NCI-H2107 (cell line): ENCODE measurements at places on chromosomes 3 and 15.

DNA sequence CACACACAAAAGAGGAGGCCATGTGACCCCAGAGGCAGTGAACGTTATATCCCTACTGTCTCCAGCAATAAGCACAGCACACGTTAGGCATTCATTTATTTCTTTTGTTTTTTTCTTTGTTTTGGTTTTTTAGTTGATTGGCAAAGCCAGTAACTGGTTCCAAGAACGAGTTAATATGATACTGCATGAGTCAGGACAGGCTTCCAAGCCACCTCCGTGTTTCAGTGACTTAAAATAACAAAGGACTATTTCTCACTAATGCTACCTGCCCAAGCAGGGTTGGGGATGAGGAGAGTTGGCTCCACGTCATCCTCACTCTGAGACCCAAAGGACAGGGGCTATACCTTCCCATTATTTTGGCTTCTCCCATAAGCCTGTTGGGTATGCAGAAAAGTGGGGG lies 130.5 kb downstream of the ST8SIA2 start:
- DNase-seq, result no peak

GRCh38 chr3:53169045-53169831 lies 8.2 kb downstream of the PRKCD start:
- DNase-seq, result no peak

- no peak for DNase-seq
These were observed 23.1 kb upstream of the TRIM71 start for GRCh38 chr3:32794487-32795308.

DNA sequence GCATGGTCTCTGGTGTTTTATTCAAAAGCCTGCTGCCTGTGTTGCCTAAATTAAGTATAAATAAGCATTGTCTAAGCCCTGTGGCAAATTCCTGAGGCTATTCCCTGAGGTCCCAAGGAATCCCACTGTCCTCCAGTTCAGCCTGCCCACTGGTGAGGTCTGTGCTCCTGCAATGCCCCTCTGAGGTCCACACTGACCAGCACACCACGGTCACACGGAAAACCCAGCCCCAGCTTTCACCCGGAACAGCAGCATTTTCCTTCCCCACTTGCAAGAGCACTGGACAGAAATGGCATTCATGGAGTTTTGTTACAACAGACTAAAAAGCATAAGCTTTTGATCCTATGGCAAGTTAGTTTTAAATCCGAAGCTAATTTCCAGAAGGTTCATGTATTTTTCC lies 234.0 kb downstream of the KLF13 start:
- DNase-seq, result no peak

DNA sequence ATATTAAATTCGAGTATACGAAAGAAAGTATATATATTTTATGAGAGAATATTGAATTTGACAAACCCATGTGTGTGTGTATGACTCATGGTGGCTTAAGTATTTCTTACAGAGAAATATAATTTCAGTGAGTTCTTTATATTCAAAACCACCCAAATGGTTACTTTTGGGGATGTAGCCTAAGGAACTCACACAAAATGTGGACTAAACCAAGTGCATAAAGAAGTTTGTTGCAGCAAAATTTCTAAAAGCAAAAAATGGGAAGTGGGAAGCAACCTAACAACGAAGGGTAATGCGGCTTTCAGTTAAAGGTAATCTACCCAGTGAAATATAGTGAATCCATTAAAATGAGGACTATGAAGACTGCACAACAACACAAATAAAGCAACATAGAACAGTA lies 277.1 kb downstream of the EDEM1 start:
- no peak for DNase-seq

DNA sequence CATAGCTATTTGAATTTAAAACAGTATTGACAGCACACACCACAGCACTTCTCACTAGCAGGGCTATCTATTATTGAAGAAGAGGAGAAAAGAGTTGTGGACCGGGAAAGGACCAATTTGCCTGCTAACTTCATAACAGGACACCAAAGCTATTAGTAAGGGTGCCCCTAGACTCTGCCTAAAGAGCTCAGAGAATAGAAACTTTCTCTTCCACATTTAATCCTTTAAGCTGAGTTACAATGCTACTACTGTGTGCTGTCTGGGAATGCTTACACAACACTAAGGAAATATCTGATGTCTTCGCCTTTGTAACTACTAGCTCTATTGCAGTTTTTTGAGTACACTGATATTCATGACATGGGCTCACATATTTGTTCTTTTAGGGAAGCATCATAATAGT lies 13.5 kb upstream of the AADAC start:
- DNase-seq, result no peak

DNA sequence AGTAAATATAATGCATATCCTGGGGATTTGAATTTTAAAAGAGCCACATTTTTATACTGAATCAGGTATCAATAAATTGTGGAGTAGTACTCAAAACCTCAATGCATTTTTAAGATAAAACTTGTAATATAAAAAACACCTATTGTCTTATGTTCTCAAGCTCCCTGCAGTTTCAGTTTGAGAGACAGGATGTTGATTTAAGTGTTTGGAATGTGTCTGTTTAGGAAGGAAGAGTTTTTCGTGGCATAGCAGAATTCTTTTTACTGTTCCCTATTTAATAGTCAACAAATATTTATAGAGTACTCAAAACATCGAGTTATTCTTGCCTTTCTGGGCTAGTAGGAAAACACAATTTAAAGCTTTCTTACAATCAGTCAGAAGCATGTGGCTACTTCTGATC lies 146.1 kb upstream of the BCHE start:
- no peak for DNase-seq

- DNase-seq, result no peak
These were observed 41.1 kb downstream of the CCK start for GRCh38 chr3:42224658-42225421.

DNA sequence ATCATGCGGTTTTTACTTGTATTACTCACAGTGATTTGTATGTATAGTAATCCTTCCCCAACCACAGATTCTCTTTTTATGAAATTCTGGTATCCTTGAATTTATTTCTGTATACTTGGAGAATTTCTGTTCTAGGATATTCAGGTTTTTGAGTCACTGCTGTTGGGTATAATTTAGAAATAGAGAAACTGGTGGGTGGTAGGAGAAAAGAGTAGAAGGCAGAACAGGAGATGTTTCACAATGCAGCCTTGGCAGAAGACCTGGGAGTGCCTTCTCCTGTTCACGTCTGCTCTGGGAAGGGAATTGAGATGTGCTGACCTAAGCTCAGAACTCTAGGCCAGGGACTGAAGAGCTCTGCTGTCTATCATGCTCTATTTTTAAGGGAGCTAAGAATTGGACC lies 193.6 kb downstream of the EPHB1 start:
- DNase-seq, result no peak

DNA sequence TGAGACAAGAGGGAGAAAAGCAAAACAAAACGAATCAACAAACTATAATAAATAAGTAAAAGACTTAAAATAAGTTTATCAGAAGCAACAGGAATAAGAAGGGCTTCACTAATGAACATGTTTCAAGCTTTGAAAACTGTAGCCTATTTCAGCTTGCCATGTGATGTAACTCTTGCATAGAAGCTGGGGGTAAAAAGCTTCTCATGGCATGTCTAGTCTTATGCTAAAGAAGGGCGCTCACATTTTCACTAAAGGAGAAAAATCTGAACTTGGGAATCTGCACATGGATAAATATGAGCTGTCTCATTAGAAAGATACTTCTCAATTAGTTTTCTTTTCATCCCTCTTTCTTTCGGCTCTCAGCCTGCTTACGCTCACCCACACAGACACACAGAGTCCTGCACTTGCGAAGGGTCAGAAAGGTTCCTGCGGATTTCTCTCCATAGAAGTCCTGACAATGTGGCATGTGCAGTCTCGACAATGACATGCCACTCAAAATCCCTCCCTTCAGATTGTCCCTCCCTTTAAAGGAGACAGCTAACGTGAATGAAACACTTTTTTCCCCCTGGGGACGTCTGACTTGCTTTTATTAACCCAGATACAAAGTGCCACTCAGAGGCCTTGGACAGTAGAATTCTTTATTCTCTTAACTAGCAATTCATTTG lies 568.9 kb upstream of the NR2F2 start:
- no peak for DNase-seq

- DNase-seq, result no peak
These were observed 7.9 kb upstream of the FGF7 start for GRCh38 chr15:49415149-49415548.

GRCh38 chr3:75295013-75295412 lies 369.1 kb upstream of the FRG2C start:
- DNase-seq, result no peak

DNA sequence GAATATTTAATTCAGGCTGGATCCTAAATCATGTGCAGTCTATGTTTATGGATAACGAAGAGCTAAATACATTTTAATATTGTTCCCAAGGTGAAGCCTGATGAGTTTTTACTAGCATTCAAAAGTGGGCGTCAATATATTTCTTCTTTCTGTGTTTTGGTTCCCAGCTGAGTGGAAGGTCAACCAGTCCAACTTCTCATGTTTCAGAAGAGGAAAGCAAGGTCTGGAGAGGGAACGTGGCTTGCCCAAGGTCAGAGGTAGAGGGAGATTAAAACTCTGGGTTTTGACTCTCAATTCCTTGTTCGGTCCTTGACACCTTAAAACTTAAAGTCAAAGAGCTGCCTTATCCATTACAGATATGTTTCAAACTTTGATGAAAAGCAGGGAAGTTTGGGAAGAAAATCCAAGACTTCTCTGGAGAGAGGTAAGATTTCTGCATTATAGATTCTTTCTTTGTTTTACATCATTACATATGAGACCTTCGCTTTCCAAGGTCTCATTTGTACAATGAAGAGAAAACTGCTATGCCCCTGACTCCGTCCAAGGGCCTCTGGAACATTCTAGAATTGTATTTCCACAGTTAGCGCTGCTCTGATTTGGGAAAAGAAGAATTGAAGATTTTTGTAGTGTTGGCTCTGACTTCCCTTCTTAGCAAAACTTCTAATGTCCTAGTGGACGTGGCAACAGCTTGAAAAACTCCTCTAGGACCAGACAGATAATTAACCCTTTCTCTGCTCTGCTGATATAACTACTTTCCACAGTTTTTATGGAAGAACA lies 57.7 kb upstream of the HES1 start:
- DNase-seq, result no peak

DNA sequence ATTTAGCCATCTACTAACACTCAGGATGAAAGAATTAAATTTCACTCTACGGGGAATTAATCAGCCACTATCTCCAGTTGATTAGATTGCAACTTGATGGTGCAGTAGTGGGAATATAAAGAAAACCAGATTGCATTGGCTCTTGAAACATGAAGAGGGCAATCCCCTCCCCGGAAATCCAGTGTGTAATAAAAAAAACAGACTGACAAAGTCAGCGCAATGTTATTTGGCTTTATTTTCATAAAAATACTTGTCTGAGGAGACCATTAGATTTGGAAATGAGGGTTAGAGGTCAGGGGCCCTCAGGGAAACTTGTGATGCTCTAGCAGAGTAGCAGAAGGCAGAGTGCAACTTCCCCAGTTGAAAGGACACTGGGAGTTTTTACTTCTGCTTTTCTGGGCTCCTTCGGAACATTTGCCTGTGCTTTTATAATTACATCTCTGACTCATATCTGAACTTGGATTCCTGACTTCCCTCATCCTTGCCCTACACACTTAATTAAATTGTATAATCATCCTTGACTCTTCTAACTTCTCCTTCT lies 326.8 kb downstream of the TUSC7 start:
- no peak for DNase-seq

DNA sequence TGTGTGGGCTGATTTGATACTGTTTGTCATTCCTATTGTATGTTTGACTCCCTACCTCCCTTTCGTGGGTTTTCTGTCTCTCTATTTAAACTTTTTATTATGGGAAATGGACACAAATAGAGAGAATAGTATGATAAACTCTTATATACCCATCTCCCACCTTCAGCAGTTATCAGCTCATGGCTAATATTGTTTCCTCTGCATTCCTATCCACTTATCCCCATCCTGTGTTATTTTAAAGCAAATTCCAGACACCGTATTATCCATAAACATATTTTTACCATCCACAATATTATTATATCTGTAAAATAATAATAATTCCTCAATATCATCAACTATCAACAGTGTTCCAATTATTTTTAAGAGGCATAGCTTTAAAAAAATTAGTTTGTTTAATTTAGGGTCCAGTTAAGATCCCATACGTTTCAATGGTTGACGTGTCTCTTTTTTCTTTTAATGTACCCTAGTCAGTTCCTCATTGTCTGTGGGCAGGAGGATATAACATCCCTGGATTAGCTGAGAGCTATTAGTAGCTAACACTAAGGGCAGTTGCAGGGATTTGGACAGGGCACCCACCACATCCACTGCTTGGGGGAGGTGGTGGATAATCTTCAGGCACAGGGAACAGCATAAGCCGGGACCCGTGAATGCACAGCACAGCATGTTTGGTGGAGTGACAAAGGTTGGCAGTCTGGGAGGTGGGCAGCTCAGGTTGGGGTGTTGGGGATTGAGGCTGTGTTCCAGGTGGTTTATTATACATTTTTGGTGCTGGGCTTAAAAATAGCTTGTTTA lies 23.5 kb downstream of the PLCL2 start:
- no peak for DNase-seq

GRCh38 chr15:60673918-60674558 lies 195.1 kb upstream of the ICE2 start:
- DNase-seq, result no peak

GRCh38 chr3:39028546-39028945 lies 23.2 kb downstream of the SCN11A start:
- no peak for DNase-seq

- DNase-seq, result no peak
These were observed 10.1 kb downstream of the VPS13C start for GRCh38 chr15:62050115-62050514.

GRCh38 chr3:4994823-4995499 lies 15.7 kb downstream of the BHLHE40 start:
- DNase-seq, result no peak

GRCh38 chr3:101020351-101021015 lies 27.3 kb upstream of the ABI3BP start:
- DNase-seq, result no peak

GRCh38 chr3:132443421-132443820 lies 26.1 kb downstream of the DNAJC13 start:
- no peak for DNase-seq

DNA sequence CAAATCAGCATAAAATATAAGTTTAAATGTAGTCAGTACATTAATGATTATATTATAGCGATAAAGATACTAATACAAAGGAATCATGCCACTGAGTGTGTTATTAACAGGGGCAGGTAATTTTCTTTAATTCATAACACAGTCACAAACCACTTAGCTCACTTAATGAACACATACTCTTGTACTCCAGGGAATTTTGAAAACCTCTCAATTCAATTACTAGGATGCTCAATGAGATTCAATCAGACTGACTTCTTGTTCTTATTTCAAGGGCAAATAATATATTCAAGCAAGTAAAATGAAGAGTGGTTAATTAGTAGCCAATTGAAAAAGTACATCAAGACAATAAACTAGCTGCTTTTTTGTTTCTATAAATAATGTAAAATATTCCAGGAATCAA lies 5.8 kb upstream of the SUCNR1 start:
- DNase-seq, result no peak

GRCh38 chr3:38028621-38029361 lies 651 bp downstream of the PLCD1 start:
- DNase-seq, result no peak

DNA sequence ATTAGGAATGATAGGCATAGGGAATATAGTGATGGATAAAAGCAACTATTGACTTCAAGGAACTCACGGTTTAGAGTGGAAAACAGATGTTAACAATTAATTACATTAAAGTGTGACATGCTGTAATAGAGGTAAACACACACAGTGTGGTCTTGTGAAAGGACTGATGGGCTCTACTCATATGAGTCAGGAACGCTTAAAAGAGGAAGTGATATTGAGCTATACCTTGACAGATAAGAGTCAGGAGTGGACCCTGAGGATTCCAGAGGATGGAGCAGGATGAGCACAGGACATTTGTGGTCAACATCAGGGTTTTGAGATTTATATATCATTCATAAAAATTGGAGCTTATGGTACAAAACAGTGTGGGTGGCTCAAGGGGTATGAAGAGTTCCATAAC lies 11.0 kb downstream of the EXOG start:
- no peak for DNase-seq
